ENCODE measurements at places on chromosomes 7 and 10. TPM values are rescaled to one million over a fixed set of nuclear protein-coding genes. Genes with fewer than 3 reads are reported as not detected.
A peak's percentile ranks its signal among the peaks of the same experiment; 100 is the strongest.

DNA sequence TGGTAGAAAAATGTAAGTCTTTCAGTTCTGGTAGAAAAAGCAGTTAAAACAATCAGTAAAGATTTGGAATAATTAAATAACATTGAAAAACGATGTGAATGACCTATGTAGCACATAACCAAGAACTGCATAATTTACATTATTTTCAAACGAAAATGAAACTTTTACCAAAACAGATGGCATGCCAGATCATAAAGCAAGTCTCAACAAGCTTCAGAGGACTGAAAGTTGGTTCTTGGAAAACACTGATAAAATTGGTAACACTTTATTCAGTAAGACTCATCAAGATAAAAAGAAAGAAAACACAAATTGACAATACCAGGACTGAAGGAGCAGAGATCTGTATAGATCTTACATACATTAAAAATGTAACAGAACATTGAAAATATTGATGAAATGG lies 92.8 kb downstream of the VIPR2 start:
- no peak for DNase-seq

DNA sequence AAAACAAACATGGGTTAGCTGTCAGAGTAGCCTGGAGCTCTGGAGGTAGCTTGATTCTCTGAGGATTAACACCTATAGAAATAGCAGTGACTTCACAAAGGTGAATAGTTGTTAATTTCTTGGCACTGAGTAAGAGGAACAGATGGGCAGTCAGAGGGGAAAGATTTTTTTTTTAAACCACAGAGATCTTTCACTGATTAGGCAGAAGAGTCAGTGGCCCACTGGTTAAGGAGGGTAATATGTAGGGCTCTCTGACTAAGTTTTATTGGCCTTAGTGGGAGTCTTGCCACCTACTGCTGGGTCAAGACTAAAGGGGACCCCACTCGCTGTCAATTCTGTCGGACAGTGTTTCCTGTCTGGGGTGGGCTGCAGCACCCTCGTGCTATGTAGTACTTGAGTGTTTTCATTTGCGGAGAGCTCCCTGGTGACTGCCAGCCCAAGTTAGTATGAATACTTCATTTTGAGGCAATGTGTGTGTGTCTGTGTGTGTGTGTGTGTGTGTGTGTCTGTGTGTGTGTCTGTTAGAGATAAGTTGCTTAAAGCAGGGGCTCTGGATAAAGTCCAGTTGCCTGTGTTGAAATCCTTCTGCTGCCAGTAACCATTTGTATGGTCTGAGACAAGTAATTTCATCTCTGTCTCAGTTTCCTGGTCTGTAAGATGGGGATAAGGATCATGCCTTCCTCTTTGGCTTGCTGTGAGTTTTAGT lies 145.2 kb downstream of the ARID5B start:
- peak; percentile 23 for DNase-seq

The TRDMT1 gene
- 13.1 TPM for total RNA-seq

The COMTD1 gene
- total RNA-seq: 18.1 TPM

The ING3 gene
- 14.1 TPM for total RNA-seq

The C7orf33 gene
- total RNA-seq: not detected

The GPR85 gene
- 1.3 TPM for total RNA-seq

The CLRN3 gene
- not detected for total RNA-seq

The GOLGA7B gene
- 0.20 TPM for total RNA-seq

Data from MG63 (cell line).